ENCODE measurements at places on chromosomes 2 and 18.

- peaks cover 76% of the 10 kb centered on the region for H3K4me1 ChIP-seq
- H3K27ac ChIP-seq: peak overlapping the region; percentile 11
- H3K27me3 ChIP-seq: no peaks in the 10 kb centered on the region
- H3K4me3 ChIP-seq: no peak overlapping the region
These were observed 62.6 kb downstream of the ANKRD44 start for GRCh38 chr2:197248001-197248401.

- no peak overlapping the region for H3K27ac ChIP-seq
- no peak for DNase-seq
- H3K27me3 ChIP-seq: peaks cover 2% of the 10 kb centered on the region
- peaks cover 6% of the 10 kb centered on the region for H3K36me3 ChIP-seq
- peaks cover 9% of the 10 kb centered on the region for H3K4me1 ChIP-seq
These were observed 33.6 kb downstream of the B3GNT7 start for GRCh38 chr2:231429152-231429551.

- H3K27ac ChIP-seq: no peak overlapping the region
- H3K27me3 ChIP-seq: no peaks in the 10 kb centered on the region
- no peaks in the 10 kb centered on the region for H3K36me3 ChIP-seq
- DNase-seq: no peak
- no peak overlapping the region for H3K4me3 ChIP-seq
- no peaks in the 10 kb centered on the region for H3K4me1 ChIP-seq
These were observed 1336.2 kb upstream of the NRXN1 start for GRCh38 chr2:52368141-52368540.

GRCh38 chr18:79684787-79685186 is 5.2 kb downstream of the CTDP1 start:
- peaks cover 65% of the 10 kb centered on the region for H3K4me1 ChIP-seq
- no peak overlapping the region for H3K27ac ChIP-seq
- no peaks in the 10 kb centered on the region for H3K27me3 ChIP-seq
- DNase-seq: no peak
- peaks cover 30% of the 10 kb centered on the region for H3K36me3 ChIP-seq
- peak overlapping the region; percentile 92 for H3K4me3 ChIP-seq

DNA sequence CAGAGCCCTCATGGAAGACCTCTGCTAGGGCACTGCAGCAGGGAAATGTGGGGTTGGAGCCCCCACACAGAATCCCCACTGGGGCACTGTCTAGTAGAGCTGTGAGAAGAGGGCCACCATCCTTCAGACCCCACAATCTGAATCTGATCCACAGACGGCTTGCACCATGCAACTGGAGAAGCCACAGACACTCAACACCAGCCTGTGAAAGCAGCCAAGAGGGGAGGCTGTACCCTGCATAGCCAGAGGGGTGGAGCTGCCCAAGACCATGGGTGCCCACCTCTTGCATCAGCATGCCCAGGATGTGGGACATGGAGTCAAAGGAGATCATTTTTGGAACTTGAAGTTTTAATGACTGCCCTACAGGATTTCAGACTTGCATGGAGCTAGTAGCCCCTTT is 6.5 kb downstream of the CD226 start:
- H3K36me3 ChIP-seq: peaks cover 82% of the 10 kb centered on the region
- H3K4me1 ChIP-seq: peaks cover 70% of the 10 kb centered on the region
- H3K4me3 ChIP-seq: no peak overlapping the region
- no peak overlapping the region for H3K27ac ChIP-seq
- no peaks in the 10 kb centered on the region for H3K27me3 ChIP-seq

DNA sequence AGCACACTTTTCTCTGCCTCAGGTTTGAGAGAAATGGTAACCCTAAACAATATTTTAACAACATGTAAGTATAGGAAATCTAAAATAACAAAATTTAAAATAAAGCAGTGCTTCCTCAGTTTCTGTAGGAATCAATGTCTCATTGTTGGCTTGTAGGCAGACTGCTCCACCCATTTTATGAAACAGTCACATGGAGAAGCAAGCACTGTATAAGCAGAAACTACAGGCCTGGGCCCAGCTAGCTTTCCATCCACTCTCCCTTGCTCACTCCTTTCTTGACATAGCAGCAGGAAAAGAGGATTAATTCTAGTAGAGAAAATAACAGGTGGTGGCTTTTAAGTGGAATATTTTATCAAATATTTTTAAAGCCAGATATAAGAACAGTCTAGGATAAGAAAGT is 97.2 kb downstream of the PLEKHM3 start:
- no peaks in the 10 kb centered on the region for H3K27me3 ChIP-seq
- no peaks in the 10 kb centered on the region for H3K36me3 ChIP-seq
- H3K27ac ChIP-seq: no peak overlapping the region
- H3K4me3 ChIP-seq: no peak overlapping the region
- no peak for DNase-seq

DNA sequence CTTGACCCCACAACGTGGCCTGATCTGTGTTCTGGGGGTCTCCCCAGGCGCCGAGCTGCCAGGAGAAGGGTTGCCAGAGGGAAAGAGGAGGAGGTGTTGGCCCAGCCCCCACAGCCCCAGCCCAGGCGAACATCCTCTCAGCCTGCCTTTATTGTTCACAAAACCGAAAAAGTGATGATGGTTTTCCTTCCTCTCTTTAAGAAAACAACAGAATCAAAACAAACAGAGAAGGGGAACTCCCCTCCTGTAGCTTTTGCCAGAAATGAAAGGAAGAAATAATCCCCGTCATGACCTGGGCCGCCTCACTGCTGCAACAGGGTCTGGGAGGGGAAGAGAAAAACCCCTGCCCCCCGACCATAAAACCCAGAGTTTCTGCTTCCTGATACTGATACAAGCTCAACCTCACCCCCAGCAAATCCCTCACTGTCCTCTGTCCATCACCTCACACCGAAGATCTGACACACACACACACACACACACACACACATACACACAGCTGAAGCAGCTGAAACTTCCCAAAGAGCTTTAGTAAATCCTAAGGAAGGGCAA is 52.0 kb downstream of the ZFP36L2 start:
- H3K4me1 ChIP-seq: peaks cover 75% of the 10 kb centered on the region
- H3K36me3 ChIP-seq: no peaks in the 10 kb centered on the region
- H3K27me3 ChIP-seq: no peaks in the 10 kb centered on the region
- DNase-seq: peak; percentile 76
- peak overlapping the region; percentile 89 for H3K27ac ChIP-seq
- H3K4me3 ChIP-seq: peak overlapping the region; percentile 32

All from activated T-helper 1 cell treated with anti-CD3 and anti-CD28 coated beads, Interleukin-12 subunit alpha, Interleukin-12 subunit beta, Interleukin-2, Interleukin-4 antibody, amounts not matched to agents 30 ng/mL and 10 ng/mL and 1 ng/mL, durations not matched to agents 14 hours and 24 hours and 36 hours (primary cell).